ENCODE measurements at places on chromosomes 5 and 9. TPM values are rescaled to one million over a fixed set of nuclear protein-coding genes. Genes with fewer than 3 reads are reported as not detected.

DNA sequence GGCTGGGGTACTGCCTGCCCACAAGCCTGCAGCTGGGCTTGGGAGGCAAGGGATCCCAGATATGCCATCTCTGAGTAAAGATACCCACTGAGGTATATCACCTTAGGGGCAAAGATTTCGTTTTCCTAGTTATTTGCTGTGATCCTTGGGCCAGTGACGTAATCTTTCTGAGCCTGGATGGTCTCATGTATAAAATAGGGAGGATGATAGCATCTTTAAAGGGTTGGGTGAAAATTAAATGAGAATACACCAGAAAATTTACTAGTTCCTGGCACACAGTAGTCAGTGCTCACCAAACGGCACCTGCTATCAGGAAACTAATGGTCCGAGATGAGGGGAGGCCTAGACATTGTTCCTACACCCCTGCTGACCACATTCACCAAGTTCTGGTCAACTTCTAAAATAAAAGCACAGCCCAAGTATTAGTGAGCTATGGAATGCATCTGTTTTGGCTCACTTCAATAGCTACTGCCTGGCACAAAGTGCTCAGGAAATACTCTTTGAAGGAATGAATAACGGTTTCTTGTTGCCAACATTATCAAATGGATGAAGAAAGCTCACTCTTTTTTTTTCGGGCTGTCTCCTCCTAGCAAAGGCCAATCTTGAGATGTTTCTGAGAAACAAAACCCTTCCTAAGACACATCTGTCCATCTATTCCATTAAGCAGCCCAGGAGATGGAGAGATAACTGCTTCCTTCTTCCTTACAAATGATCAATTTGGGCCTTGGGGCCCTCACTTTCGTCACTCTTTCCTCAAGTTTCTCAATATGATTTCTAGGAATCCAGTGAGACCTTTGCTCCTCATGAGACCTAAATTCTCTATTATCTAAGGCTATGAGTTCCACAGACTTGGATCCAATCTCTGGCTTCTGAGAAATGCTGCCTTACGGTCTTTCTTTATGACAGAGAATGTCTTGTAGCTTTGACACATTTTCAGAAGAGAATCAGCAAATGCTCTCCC is 98.2 kb downstream of the DPYSL3 start:
- H3K27ac ChIP-seq = no peak overlapping the region
- no peaks in the 10 kb centered on the region for H3K36me3 ChIP-seq
- no peak overlapping the region for H3K4me3 ChIP-seq
- no peak for DNase-seq
- H3K27me3 ChIP-seq = no peaks in the 10 kb centered on the region
- H3K4me1 ChIP-seq = peaks cover 7% of the 10 kb centered on the region

The C9orf153 gene
- 0.23 TPM for total RNA-seq

The PCDHA11 gene
- total RNA-seq = 0.38 TPM

DNA sequence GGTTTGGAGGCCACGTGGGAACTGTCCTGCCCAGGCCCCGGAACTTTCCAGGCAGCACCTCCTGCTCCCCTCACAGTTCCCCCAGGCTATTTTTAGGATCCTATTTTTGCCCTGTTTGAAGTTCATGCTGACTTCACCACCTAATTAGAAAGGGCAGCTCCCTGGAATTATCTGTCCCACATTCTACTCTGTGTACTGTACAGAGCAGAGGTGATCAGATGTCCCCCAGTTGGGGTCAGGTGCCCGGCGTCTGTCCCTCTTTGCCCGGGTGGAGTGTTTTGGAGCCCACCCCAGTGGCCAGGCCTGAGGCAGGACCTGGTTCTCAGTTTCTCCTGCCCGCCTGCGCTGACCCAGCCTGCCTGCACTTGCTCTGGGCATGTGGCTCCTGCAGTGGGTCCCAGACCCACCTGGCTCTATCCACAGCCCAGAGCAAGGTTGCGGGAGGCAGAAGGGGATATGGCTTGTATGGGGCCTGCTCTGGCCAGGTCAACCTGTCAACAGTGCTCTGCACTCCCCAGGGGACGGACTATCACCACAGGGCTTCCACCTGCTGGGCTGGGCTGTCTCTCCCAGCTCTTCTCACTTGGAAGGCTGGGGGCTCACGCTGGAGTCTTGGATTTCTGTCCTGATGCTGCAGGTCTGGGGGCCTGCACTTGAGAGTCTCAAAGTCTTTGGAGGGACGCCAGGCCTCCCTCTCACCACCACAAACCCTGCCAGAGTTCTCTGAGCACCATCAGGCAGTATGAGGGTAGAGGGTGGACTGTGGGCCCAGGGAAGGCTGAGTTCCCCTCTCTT is 268.3 kb downstream of the GADD45G start:
- no peak overlapping the region for H3K4me3 ChIP-seq
- H3K36me3 ChIP-seq = no peaks in the 10 kb centered on the region
- peak; percentile 50 for DNase-seq
- no peaks in the 10 kb centered on the region for H3K27me3 ChIP-seq
- H3K4me1 ChIP-seq = peaks cover 15% of the 10 kb centered on the region

GRCh38 chr5:74310997-74311930 is 329.3 kb downstream of the ENC1 start:
- no peak for DNase-seq
- H3K4me1 ChIP-seq = no peaks in the 10 kb centered on the region
- H3K4me3 ChIP-seq = no peak overlapping the region
- H3K36me3 ChIP-seq = no peaks in the 10 kb centered on the region
- no peaks in the 10 kb centered on the region for H3K27me3 ChIP-seq
- H3K27ac ChIP-seq = no peak overlapping the region

The ZNF454 gene
- total RNA-seq = 3.1 TPM

GRCh38 chr5:153404747-153405146 is 85.7 kb upstream of the GRIA1 start:
- DNase-seq = no peak
- no peak overlapping the region for H3K4me3 ChIP-seq
- H3K27me3 ChIP-seq = no peaks in the 10 kb centered on the region
- no peaks in the 10 kb centered on the region for H3K4me1 ChIP-seq
- no peak overlapping the region for H3K27ac ChIP-seq

The ARSB gene
- total RNA-seq = 15.8 TPM

- H3K36me3 ChIP-seq = peaks cover 29% of the 10 kb centered on the region
- no peak for DNase-seq
- no peaks in the 10 kb centered on the region for H3K4me1 ChIP-seq
Measured at GRCh38 chr5:109868737-109869136, 179.0 kb downstream of the MAN2A1 start.

Data from upper lobe of right lung (tissue), 1 donor.